ENCODE measurements at places on chromosomes 13 and 19.

DNA sequence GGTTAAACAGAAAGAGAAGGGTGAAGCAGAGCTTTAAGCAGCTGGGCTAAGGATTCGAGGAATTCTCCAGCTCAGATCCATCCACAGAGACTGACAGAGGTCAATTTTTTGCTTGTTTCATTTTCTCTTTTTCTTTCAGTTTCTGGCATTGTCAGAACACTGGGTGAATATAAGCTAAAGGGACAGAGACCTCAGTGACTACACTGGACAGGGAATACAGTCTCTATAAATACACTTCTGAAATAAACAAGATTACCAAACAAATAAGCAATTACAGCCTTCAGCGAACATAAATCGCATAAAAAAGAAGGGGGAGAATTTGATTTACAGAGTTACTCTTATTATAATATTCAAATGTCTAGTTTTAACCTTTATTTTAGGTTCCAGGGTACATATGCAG is 3.7 kb upstream of the ZNF441 start:
- no peak for DNase-seq

DNA sequence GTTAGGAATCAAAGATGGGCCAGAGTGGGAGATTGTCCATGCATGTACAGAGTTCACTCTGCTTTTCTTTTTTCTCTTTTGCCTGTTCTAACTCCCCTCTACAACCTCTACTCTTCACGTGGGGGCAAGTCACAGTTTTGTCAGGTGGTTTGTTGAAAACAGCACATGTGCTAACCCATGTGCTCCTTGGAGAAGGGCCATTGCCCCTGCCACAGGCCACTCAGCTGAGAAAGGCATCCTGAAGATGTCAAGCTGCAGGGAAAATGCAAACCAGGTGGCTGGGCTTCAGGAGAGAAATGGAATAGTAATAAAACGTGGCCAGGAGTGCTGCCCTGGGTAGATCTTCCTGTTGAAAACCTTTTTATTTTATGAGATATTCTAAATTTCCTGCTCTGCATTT is 35.3 kb upstream of the SLC10A2 start:
- DNase-seq: no peak

DNA sequence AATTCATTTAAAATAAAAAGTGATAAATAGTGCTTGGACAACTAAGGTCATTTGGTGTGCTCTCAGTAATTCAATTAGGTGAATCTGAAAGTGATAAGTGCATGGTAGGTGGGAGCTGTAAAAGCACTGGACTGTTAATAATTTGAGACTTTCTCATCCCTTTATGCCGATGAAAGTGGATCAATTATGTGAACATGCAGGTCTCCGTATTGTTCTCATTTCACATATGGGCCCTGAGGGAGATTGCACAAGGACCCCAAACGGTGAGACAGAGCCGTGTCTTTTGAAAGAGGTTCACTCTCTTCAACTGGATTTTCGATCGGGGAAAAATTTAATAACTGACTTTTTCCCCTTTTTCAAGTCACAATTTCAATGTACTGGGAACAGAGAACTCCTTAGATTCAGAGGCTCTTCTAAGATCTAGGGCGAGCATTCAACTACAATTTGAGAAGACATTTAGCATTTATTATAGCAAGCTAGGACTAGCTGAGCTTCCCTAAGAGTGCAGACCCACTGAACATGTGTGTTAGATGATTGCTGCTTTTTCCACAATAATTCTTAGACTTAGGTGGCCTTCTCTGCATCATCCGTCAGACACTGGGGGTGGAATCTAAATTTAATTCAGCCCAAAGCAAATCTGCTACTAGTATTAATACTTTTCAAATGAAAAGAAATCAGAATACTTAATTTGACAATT is 347.6 kb downstream of the OXGR1 start:
- DNase-seq: no peak

DNA sequence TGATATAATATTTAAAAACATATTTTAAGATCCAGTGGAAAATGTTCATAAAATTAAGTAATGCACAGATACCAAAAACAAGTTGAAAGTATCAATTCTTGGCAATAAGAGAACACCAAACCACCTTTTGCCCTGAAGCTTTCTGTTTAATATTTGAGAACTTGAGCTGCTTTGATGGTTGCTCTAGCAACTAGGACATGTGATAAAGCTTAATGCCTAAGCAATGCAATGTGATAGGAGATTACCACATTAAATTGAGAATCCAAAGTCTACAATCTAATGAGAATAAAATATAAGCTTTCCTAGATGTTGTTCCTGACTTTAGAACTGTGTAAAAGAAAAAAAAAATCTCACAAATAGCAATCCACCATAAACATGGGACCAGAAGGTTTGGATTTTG is 1367.5 kb upstream of the PCDH9 start:
- DNase-seq: no peak

DNA sequence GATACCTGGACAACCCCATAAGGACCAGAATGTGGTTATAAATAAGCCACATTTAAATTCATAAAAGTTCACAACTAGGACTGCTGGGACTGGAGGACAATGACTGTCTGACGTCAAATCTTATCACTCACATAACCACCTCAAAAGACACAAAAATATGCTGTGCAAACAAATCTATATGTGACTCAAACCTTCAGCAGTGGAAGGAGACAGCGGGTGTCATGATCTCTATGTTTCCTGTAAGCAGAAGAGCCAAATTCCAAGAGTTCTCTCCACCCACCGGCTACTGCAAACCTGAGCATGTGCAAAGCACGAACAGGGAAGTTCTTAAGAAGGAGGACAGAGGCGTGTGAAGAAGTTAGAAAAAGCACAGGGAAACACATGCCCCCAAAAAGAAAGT is 113.2 kb downstream of the MYCBP2 start:
- no peak for DNase-seq

DNA sequence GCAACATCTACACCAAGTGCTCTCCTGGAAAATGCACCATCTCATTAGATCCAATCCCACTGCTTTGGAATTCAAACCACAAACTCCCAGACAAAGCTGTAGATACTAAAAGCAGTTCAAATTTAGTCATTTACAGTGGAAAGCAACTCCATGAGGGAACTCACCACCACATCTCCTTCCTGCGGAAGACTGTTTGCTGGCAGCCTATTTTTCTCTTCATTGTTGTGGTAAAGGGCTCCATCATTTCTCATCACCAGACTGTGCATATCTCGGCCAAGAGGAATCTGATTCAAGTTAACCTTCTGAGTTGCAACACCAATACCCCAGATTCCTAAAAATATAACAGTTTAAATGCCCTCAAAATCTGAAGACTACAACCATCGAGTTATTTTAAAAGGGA is 8.4 kb downstream of the SPRYD7 start:
- peak; percentile 61 for DNase-seq

- no peak for DNase-seq
These were observed 122.7 kb upstream of the FRY start for GRCh38 chr13:31908696-31909411.

GRCh38 chr19:6834433-6834832 is 52.9 kb upstream of the ADGRE1 start:
- DNase-seq: no peak

DNA sequence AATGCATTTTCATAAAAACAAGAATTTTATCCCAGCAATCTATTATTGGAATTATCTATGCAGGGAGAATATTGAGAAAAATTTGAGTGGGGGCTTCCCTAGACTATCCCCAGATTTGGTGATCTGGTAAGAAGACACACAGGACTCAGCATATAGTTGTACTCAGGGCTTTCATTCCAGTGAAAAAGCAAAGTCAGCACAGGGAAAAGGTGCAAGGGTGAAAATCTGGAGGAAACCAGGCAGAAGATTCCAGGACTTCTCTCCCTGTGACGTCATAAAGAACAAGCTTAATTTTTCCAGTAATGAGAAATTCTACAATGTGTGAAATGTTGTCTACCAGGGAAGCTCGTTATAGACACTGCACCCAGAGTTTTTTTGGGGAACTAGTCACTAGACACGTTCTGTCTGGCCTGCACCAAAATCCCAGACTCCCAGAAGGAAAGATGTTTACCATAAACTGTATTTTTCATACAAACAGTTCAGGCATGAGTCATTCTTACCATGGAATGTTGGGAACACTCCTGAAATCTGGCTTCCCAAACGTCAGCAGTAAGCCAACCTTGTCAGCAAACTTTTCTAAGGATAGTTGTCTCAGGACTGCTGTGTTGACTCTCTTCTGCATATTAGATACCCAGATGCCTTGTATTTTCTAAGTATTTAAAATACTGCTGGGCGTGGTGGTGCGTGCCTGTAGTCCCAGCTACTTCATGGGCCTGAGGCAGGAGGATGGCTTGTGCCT is 107.4 kb downstream of the DNAJC3 start:
- DNase-seq: peak; percentile 57

- DNase-seq: no peak
These were observed 106.6 kb downstream of the LRCH1 start for GRCh38 chr13:46659413-46660065.

GRCh38 chr13:27374126-27374613 is 50.2 kb upstream of the GTF3A start:
- no peak for DNase-seq

DNA sequence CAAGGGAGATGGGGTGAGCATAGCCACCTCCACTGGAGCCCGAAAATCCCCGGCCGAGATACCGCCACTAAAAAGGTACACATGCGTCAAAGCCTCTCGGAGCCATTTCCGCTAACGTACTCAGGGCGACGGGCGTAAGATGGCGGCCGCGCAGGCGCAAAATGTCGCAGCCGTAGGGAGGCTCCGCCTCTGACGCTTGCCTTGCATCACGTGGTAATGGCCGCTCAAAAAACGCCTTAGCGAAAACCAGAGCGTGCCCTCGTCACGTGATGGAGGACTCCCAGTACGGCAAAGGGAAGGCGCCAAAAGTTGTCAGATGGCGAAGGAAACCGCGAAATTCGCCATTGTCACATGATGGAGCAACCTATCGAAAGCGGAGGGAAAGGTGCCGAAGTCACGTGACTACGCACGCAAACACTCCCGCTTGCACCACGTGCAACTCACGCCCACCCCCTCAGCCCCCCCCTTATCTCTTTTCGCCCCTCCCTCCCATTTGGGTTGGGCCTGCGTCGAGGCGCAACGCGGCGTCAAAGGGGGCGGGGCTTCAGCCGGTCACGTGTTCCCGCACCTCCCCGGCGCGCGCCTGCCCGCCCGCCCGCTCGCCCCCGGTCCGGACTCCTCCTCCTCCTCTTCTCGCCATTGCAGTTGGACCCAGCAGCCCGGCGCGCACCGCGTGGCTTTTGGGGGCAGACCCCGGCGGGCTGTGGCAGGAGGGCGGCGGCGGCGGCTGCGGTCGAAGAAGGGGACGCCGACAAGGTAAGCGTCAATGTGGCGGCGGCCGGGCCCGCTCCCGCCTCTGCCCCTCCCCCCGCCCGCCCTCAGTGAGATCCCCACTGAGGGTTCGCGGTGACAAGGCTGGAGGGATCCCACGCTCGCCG is at the start of gene ILF3:
TSS of gene ILF3 (plus strand) at position 615 of the 878 bp plus-strand sequence. CDS start 16,260 bp downstream, outside the sequence.
- DNase-seq: peak; percentile 100

DNA sequence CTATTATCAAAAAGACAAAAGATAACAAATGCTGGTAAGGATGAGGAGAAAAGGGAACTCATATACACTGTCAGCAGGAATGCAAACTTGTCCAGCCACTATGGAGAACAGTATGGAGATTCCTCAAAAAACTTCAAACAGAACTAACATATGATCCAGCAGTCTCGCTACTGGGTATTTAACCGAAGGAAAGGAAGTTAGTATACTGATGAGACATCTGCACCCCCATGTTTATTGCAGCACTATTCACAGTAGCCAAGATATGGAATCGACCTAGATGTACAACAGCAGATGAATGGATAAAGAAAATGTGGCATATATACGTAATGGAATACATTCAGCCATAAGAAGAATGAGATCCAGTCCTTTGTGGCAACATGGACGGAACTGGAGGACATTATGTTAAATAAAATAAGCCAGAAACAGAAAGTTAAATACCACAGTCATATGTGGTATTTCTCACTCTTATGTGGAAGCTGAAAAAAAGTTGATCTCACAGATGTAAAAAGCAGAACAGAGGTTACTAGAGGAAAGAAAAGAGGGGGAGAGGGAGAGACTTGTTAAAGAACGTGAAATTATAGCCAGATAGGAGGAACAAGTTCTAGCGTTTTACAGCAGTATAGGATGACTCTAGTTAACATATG is 83.2 kb downstream of the RUBCNL start:
- no peak for DNase-seq

- DNase-seq: no peak
These were observed 1246.5 kb downstream of the UQCRFS1 start for GRCh38 chr19:27966390-27966816.

GRCh38 chr19:37983916-37984315 is 76.9 kb downstream of the SIPA1L3 start:
- DNase-seq: no peak

GRCh38 chr19:19366434-19367396 is 38.8 kb upstream of the GATAD2A start:
- no peak for DNase-seq

- no peak for DNase-seq
These were observed 96.6 kb downstream of the SCGB2B2 start for GRCh38 chr19:34580408-34580807.

DNA sequence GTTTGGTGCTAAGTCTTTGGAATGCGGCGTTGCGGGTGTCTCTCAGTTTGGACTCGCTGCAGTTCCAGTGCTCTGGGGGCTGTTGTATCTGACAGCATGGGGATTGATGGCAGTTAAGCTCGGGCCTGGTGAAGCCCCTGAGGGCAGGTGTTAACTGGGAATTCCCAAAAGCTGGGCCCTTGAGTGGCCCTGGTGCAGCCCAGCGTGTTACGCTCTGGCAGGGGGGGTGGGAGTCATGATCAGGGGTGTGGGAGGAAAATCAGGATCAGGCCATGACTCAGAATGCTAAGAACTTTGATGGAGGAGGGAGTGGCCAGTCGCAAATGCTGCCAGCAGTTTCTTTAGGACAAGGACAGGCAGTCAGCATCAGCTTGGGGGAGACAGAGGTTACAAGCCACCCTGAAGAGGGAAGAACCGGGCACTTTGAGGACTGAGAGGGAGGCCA is 19.6 kb downstream of the AP2A1 start:
- no peak for DNase-seq

GRCh38 chr19:38551450-38551813 is 66.3 kb downstream of the MAP4K1 start:
- no peak for DNase-seq

Measured in BJ (cell line).